ENCODE measurements at places on chromosomes 6 and 20. TPM values are rescaled to one million over a fixed set of nuclear protein-coding genes. Genes with fewer than 3 reads are reported as not detected.
A peak's percentile ranks its signal among the peaks of the same experiment; 100 is the strongest.

DNA sequence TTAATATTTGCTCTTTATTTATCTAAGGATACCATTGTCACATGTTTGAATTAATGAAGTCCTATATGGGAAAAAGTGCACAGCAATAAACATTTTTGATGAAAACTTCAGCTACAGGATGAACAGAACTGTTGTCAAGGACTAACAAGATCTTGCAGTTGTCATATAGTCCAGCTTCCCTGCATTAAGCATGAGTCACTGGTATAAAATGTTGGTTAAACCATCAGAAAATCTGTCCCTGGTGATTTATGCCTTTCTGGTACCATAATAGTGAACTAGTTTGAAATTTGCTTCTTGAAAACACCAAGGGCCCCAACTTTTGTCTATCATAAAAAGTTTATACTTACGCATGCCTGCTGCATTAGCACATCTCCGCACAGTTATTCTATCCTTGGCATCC is 60.4 kb upstream of the RSPO3 start:
- no peak overlapping the region for H3K4me3 ChIP-seq
- no peak overlapping the region for H3K27ac ChIP-seq
- H3K27me3 ChIP-seq: no peaks in the 10 kb centered on the region
- H3K4me1 ChIP-seq: no peaks in the 10 kb centered on the region
- no peaks in the 10 kb centered on the region for H3K36me3 ChIP-seq

DNA sequence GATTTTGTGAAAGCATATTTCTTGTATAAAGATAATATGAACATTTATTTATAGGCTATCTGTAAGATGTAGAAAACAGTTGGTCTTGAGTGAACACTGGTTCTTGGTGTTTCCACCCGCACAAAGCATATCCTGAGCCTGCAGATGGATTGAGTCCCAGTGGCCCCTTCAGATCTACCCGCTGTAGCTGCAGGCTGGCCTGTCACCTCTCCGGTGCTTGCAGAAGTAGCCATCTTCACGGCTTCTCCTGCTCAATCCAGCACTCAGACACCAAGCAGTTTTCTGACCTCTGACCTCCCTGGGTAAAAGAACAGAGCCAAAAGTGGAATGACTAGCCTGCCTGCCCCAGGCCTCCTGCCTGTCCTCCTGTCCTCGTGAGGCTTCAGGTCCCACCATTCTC is 22.7 kb downstream of the LYRM2 start:
- no peak overlapping the region for H3K4me3 ChIP-seq
- no peak overlapping the region for H3K27ac ChIP-seq
- no peak for DNase-seq
- H3K27me3 ChIP-seq: no peaks in the 10 kb centered on the region

DNA sequence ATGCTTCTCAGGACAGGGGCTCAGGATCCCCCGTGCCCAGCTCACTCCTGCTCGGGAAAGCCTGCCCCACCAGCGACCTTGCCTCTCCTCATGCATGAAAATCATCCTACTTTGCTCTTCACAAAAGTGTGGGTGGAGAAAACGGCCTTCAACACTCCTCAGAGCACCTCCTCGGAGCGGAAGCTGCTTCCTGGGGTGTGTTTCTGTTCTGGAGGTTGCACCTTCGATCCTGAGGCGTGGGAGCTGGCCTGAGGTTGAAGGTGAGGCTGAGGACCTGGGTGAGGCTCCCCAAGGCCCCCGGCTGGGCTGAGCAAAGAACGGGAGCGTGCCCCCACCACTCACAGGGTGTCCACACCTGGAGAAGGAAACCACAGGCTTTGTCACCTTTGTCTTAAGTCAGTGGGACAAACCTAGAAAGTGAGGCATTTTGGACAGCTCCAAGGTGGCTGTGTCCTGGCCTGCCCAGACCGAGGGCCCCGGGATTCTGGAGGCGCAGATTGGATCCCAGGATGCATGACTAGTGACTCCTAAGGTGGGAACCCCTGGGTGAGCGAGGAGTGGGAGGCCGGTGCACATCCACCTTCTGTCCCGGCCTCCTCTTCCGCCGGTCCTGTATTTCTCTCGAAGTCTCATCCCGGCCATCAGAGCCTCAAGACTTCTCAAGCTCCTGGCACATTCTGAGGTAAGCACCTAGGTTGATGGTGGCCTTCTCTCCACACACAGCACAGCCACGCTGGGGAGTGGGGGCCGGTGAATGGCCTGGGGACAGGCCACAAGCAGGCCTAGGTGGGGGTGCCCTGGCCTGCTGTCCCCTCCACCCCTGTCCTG is 104.7 kb downstream of the TMEM242 start:
- no peak overlapping the region for H3K4me3 ChIP-seq
- peaks cover 13% of the 10 kb centered on the region for H3K4me1 ChIP-seq
- H3K27me3 ChIP-seq: no peaks in the 10 kb centered on the region
- no peak for DNase-seq

GRCh38 chr6:149098700-149099276 is 218.7 kb upstream of the TAB2 start:
- H3K27me3 ChIP-seq: no peaks in the 10 kb centered on the region
- H3K27ac ChIP-seq: no peak overlapping the region
- no peak overlapping the region for H3K4me3 ChIP-seq
- H3K4me1 ChIP-seq: peaks cover 4% of the 10 kb centered on the region
- H3K36me3 ChIP-seq: no peaks in the 10 kb centered on the region

GRCh38 chr20:58224097-58224496 is 4.4 kb downstream of the ANKRD60 start:
- DNase-seq: no peak
- H3K4me1 ChIP-seq: no peaks in the 10 kb centered on the region
- no peaks in the 10 kb centered on the region for H3K36me3 ChIP-seq
- H3K27me3 ChIP-seq: peaks cover 6% of the 10 kb centered on the region
- H3K4me3 ChIP-seq: no peak overlapping the region
- no peak overlapping the region for H3K27ac ChIP-seq

TRIM15 gene
- 0.35 TPM for total RNA-seq

- H3K27me3 ChIP-seq: no peaks in the 10 kb centered on the region
- no peaks in the 10 kb centered on the region for H3K4me1 ChIP-seq
These were observed 479.8 kb downstream of the NKAIN2 start for GRCh38 chr6:124283486-124283885.

ZC3H12D gene
- total RNA-seq: 0.23 TPM

DNA sequence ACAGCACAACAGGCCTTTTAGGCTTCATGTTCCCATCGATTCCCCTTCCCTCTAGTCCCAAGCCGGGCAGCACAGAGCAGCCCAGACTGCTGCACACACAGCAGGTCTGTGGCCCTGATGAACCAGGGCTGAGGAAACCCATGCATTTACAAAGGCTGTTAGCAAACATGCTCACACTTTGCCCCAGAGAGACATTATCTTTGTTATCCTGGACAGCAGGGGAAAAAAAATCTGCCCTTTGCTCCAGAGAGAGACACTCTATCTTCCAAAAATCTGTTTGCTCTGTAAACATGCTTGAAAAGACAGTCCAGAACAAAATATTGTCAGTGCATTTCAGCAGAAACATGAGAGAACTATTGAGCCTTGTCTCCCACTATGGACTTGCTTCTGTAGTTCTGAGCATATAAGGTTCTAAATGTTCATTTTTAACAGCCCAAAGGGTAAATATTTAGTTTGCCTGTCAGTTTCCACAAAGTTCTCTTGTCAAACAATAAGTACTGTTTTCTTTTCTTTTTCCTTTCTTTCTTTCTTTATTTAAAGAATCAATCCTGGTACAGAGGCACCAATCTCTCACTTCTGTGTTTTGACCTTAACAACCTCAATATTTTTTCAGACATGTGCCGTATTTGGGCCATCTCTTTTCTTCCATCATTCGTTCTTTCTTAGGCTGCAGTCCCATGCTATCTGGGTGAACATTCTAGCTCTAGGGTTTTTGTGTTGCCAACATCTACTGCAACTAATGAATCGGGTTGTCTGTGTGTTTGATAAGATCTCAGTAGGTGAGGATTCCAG is 468.0 kb downstream of the EPM2A start:
- H3K36me3 ChIP-seq: no peaks in the 10 kb centered on the region
- H3K4me3 ChIP-seq: no peak overlapping the region
- no peak for DNase-seq
- H3K27me3 ChIP-seq: no peaks in the 10 kb centered on the region

DNA sequence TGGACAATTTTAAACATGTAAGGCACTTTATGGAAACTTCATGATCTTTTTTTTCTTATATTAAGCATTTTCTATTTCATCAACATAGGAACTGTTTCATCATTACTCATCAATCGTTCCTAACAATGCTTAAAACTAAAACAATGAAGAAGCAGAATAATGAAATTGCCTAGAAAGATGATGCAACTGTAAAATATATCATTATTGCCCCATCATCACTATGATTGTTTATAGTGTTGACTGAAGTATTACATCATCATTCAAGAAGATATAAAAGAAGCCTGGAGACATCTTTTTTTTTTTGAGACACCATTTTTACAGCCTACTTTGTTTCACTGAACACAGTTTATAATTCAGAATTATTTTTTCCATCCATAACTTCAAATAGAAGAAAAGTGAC is 147.2 kb downstream of the TRDN start:
- H3K36me3 ChIP-seq: no peaks in the 10 kb centered on the region
- no peaks in the 10 kb centered on the region for H3K27me3 ChIP-seq
- no peak overlapping the region for H3K27ac ChIP-seq
- no peak overlapping the region for H3K4me3 ChIP-seq
- no peaks in the 10 kb centered on the region for H3K4me1 ChIP-seq
- no peak for DNase-seq

SLC4A11 gene
- 0.19 TPM for total RNA-seq

ALDH8A1 gene
- total RNA-seq: 0.32 TPM

DNA sequence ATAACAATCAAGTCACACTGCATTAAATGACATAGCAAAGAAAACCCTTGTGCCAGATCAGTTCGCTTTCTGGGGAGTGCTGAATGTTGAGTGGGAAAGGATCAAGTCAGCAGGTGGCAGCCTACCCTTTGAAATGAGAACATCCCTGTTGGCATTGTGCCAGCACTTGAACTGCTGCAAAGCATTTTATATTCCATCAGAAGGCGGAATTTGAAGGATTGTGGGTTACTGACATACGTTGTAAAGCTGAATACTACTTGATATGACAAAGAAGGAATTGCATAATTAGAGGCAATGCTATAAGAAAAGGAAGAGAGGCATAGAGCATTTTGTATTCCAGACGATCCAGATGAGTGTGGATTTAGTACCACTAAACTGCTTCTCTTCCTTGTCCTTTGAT is 26.5 kb downstream of the BCKDHB start:
- H3K27ac ChIP-seq: no peak overlapping the region
- no peak overlapping the region for H3K4me3 ChIP-seq
- H3K4me1 ChIP-seq: no peaks in the 10 kb centered on the region
- H3K36me3 ChIP-seq: peaks cover 8% of the 10 kb centered on the region
- H3K27me3 ChIP-seq: no peaks in the 10 kb centered on the region
- peak; percentile 21 for DNase-seq

- H3K27me3 ChIP-seq: no peaks in the 10 kb centered on the region
- no peak for DNase-seq
- H3K4me1 ChIP-seq: no peaks in the 10 kb centered on the region
- no peak overlapping the region for H3K4me3 ChIP-seq
- no peak overlapping the region for H3K27ac ChIP-seq
These were observed 69.1 kb upstream of the FLRT3 start for GRCh38 chr20:14406495-14406894.

- H3K27ac ChIP-seq: no peak overlapping the region
- H3K4me1 ChIP-seq: no peaks in the 10 kb centered on the region
- H3K27me3 ChIP-seq: no peaks in the 10 kb centered on the region
- H3K4me3 ChIP-seq: no peak overlapping the region
- H3K36me3 ChIP-seq: no peaks in the 10 kb centered on the region
These were observed 233.8 kb downstream of the CLIC5 start for GRCh38 chr6:45781890-45782289.

GRCh38 chr6:138088326-138088762 is 18.9 kb downstream of the PERP start:
- no peak overlapping the region for H3K4me3 ChIP-seq
- H3K4me1 ChIP-seq: no peaks in the 10 kb centered on the region
- DNase-seq: peak; percentile 16
- H3K36me3 ChIP-seq: no peaks in the 10 kb centered on the region
- H3K27ac ChIP-seq: no peak overlapping the region

GRCh38 chr6:110731898-110732297 is 83.4 kb downstream of the CDK19 start:
- H3K4me3 ChIP-seq: no peak overlapping the region
- no peaks in the 10 kb centered on the region for H3K4me1 ChIP-seq
- H3K27ac ChIP-seq: no peak overlapping the region
- DNase-seq: no peak
- H3K36me3 ChIP-seq: no peaks in the 10 kb centered on the region

GRCh38 chr6:44024574-44025219 is 102.6 kb downstream of the MRPL14 start:
- DNase-seq: peak; percentile 21
- H3K27me3 ChIP-seq: no peaks in the 10 kb centered on the region
- H3K4me1 ChIP-seq: no peaks in the 10 kb centered on the region
- no peak overlapping the region for H3K27ac ChIP-seq
- no peaks in the 10 kb centered on the region for H3K36me3 ChIP-seq

PPDPF gene
- 84.1 TPM for total RNA-seq

CUL7 gene
- total RNA-seq: 21.4 TPM

- H3K4me3 ChIP-seq: no peak overlapping the region
- H3K27ac ChIP-seq: no peak overlapping the region
- no peaks in the 10 kb centered on the region for H3K27me3 ChIP-seq
- H3K4me1 ChIP-seq: no peaks in the 10 kb centered on the region
These were observed 129.3 kb downstream of the DTNBP1 start for GRCh38 chr6:15533379-15534026.

DNA sequence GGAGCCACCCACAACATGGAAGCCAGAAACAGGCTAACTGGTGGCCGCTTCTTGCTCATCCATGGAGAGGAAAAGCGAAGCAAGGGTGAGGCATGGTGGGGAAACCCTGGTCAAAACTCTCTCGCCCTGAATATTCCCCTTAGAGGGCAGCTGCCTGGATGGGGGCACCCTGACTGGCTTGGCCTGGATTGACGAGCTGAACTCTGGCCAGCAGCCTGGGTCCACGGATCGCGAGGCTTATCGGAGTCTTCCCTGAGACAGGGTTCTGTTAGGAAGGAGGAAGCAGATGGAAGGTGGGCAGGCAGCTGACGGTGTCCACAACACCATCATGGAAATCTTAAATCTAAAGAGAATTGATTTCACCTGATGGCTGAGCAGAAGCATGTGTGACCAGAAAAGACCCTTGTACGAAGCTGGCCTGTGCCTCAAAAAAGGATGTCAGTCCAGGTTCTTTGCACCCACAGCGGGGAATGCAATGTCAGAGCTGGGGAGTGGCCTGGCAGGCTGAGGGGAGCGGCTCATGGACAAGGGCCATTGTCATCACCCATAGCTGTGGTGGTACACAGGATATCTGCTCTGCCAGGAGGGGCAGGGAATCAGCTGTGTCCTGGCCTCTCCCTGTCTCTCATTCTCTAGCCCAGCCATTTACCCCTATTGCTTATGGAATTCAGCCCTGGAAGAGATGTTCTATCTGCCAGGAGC is 109.4 kb upstream of the SNX9 start:
- H3K27me3 ChIP-seq: no peaks in the 10 kb centered on the region
- DNase-seq: no peak
- no peak overlapping the region for H3K27ac ChIP-seq
- H3K4me1 ChIP-seq: no peaks in the 10 kb centered on the region
